ENCODE measurements at places on chromosomes 5 and 9.

DNA sequence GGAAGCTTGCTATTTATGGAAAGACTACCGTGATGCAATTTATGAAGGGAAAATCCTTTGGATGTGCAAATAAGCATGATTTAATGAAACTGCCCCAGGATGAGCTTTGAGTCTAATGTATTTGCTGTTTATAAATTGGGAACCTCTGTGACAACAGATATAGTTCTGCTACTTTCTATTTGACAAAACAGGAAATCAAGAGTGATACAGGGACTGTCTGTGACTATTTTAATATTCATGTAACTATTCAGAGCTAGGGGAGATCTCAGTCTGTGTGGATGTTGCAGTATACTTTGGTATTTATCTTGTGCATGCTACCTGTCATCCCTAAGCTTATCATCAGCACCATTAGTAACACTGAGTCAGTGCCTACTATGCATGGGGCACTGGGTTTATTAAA, 132.1 kb downstream of the PDZD2 start:
- DNase-seq, result no peak

GRCh38 chr5:117504305-117504704, 929.7 kb upstream of the SEMA6A start:
- no peak for DNase-seq

DNA sequence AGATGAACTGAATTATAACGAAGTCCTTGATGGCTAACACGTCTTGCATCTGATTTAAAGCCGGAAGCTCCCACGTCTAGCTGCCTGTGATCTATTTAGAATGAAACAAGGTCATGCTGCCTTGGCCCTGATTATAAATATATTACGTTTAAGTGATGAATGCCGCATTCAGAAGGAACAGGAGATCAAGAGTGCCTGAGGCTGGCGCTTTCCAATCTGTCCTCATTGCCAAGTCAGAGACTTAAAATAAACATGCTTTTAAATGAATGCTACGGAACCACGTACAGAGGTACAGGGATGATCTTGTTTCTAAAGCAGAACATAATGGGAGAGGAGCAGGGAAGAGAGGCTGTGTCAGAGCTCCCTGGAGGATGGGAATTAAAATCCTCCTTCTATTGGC, 292.8 kb downstream of the TLE1 start:
- no peak for DNase-seq

DNA sequence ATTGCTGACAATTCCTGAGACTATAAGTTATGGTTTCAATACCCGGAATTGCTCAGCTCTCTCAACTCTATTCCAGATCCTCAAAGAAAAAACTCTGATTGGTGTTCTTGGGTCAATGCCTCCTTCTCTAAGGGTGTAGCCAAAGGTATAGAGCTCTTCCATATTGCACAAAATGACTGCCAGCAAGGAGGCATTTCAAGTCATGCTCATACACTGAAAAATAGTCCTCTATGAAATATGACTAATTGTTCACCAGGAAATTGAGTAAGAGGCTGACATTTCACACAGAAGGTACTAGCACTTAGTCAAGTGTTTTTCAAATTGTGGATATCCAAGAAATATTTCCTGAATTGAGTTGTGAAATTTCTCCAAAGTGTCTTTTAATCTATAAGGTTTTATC, 111.1 kb upstream of the KLF9 start:
- DNase-seq, result no peak

- DNase-seq, result no peak
Observed at GRCh38 chr5:31767335-31768031, 128.6 kb downstream of the PDZD2 start.

All from ACHN (cell line).